GM12891 (cell line): ENCODE measurements at places on chromosomes 11 and 22.

DNA sequence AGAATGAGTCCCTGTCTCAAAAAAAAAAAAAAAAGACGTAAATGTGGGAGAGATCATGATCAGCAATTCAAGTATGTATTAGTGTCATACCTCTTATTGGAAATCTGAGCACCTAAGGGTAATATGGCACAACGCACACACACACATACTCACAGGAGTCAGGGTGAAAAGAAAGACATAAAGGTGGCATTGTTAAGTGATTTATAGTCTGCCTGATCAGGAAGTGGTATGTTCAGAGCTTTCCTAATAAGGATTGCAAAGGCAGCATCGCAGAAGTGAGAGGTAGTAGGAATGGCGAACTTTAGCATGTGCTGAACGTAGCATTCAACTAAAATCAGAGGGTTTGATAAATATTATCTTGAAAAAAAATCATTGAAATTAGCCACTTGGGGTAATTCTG, 854.3 kb downstream of the METTL15 start:
- no peak for DNase-seq

DNA sequence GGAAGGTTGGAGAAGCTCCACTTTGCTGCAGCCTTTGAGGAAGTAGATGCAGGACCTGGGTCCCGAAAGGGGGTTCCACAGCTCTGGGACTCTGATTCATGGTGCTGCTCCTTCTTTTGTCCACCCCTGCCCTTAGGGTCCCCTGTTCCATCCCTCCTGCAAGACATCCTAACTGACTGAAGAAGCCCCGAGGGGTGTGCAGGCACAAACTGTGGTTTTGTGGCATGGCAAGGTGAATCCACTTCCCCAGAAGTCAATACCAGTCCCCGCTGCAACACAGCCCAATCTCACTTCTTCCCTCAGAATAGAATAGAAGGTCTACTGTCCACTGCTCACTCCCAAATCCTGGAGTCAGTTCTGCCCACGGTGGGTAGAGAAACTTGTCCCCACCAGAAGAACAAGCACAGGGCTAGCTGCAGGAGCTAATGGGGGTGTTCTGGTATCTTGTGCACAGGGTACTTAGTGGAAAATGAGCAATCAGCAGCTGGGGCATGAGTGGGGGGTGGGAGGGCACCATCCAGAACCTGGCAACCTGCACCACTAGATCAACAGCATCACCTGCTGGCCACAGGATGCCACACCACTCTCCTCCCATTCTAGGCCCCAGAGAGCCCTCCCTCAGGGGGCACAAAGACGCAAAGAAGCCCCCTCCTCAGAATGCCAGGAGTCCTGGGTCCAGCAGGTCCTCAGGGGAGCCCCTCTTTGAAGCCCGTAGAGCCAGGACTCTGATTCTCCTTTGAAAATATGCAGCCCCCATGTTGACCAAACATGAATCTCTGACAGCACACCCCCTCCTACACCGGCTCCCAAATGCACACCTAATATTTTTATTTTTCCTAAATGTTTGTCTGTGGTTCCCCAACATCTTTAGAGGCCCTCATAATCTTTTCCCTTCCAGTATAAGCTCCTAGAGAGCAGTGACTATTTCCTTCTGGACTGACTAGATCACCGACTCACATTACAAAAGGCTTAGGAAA, 14.1 kb downstream of the SPATA19 start:
- DNase-seq = no peak

GRCh38 chr22:46050451-46050845, 73.5 kb upstream of the WNT7B start:
- DNase-seq = no peak

- no peak for DNase-seq
These were observed 15.1 kb upstream of the SLC3A2 start for GRCh38 chr11:62865635-62866034.

DNA sequence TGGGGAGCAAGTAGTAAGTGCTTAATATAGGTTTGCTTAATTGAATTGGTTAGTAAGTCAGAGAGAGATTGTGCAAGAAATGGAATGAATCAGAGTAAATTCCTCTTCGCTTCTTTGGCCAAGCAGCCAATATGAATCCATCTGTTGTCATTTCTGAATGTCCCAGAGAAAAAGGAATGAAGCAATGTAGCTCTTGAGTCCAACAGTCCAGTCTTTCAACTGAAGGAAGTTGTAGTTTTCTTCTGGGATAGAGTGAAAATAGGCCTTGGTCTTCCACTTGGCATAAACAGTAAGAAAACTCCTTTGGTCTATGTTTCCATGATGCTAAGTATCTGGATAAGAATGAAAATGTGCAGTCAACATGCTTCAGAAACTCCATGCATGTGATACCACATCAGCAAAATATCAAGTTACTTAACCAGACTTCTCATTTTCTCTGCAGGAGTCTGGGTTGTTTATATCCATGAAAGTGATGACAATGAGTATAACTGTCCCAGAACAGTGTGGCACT, 1.8 kb upstream of the FIBIN start:
- DNase-seq = no peak
